ENCODE measurements at places on chromosomes 2 and 18.

DNA sequence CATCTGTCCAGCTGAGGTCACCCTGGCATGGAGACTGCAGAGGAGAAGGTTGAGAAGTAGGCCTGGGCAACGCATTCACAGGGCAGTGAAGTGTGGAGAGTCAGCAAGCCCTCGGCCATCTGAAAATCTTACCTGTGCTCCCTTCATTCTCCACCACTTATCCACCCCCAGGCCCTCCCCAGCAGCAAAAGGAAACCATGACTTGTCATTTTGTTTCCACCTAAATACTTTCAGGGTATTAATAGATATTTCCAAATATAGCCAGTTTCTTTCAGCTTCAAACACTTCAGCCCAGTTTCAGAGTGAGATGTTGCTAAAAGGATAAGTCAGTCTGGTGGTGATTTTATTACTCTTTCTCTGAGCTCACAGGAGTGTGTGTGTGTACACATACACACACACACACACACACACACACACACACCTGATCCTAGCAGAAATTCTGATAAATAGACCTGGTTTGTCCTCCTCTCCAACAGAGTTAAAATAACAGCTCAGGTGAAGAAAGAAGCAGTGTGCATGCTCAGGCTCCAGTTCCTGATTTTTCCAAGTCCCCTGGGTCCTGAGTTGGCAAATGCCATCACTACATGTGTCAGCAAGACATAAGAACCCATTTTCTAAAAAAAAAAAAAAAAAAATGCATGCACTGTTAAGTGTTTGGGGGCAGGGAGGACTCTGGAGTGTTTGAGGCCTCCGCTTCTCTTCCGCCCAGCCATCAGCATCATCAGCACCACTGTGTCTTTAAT is 82.8 kb downstream of the LOXHD1 start:
- DNase-seq: no peak

DNA sequence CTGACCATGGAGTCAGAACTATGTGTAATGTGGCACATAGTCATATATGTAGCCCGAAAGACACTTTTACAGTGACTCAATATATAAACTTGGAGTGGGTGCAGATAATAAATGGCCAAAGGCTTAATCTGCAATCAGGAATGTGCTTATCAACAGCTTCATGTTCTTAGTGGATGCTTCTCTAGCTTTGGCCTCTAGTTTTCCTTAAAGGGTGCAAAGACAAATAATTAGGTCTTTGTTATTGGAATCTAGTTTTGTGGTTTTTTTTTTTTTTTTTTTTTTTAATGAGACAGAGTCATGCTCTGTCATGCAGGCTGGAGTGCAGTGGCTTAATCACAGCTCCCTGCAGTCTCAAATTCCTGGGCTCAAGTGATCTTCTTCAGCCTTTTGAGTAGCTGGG is 625.6 kb downstream of the EPHA4 start:
- DNase-seq: no peak

DNA sequence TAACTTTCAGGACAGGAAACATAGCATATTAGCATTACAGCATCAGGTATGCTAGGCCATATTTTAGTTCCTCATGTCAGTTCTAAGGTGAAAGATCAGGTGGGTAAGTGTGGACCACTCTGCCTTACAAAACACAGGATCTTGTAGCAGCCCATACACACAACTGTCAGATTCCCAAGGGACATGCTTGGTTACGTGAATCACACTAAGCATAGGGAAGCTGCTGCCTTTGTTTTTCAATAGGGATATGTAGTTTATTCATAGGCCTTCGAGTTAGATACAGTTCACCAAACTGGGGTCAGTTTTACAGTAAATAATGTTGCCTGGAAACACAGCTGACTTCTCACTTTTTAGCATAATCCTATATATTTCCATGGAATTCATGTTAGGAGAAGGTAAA is 116.1 kb upstream of the OTX1 start:
- no peak for DNase-seq

- no peak for DNase-seq
Observed at GRCh38 chr2:188571543-188572303, 280.0 kb downstream of the GULP1 start.

DNA sequence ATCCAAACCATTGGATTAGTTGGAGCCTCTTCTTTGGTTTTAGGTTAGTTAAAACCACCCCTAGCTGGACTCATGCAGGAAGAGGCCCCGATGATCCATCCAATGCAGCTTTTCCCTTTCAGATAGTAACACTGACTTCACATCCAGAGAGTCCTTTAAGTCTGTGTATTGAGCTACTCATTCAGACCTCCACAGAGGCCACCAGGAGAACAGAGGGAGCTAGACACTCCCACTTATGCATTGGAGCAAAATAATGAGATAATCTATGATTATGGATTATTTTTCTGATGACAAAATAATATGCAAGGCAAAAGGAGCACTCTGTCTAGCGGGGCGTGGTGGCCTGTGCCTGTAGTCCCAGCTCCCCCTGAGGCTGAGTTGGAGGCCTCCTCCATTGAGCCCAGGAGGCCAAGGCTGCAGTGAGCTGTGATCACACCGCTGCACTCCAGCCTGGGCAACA is 1.6 kb upstream of the ROCK2 start:
- no peak for DNase-seq

DNA sequence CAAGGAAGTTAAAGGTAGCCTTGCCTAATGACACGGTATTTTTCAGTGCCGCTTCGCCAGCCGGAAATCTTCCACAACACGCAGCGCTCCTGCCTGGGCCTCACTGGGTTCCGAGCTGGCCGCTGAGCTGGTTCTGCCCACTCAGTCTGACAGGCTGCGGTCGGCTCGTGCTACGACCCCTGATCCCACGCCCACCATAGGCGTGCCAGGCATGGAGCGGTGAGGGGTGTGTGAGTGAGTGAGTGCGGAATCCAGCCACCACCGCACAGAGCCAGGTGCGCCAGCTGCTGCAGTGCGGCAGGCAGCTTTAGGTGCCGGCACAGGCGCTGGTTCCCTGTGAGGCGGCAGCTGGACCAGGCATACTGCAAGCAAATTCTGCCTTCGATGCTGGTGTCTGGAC is 407.9 kb downstream of the DCC start:
- DNase-seq: no peak

- DNase-seq: no peak
Observed at GRCh38 chr2:65620026-65620425, 187.6 kb upstream of the SPRED2 start.

DNA sequence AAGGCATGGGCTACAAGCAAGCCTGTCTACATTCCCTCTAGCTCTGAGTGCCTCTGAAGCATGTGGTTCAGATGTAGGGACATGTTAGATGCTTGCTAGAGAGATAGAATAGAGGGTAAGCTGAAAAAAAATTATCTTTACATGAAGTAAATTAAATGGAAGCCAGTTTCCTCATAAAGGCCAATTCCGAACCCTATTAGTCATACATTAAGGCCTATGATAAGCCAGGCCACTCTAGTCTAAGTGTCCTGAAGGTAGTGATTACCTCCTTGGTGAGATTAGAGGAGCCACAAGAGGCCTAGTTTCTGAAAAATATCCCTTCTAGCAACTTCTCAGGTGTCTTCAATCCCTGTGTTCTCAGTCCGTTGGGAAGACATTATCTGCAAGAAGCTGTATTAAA is 72.4 kb upstream of the NPAS2 start:
- no peak for DNase-seq

DNA sequence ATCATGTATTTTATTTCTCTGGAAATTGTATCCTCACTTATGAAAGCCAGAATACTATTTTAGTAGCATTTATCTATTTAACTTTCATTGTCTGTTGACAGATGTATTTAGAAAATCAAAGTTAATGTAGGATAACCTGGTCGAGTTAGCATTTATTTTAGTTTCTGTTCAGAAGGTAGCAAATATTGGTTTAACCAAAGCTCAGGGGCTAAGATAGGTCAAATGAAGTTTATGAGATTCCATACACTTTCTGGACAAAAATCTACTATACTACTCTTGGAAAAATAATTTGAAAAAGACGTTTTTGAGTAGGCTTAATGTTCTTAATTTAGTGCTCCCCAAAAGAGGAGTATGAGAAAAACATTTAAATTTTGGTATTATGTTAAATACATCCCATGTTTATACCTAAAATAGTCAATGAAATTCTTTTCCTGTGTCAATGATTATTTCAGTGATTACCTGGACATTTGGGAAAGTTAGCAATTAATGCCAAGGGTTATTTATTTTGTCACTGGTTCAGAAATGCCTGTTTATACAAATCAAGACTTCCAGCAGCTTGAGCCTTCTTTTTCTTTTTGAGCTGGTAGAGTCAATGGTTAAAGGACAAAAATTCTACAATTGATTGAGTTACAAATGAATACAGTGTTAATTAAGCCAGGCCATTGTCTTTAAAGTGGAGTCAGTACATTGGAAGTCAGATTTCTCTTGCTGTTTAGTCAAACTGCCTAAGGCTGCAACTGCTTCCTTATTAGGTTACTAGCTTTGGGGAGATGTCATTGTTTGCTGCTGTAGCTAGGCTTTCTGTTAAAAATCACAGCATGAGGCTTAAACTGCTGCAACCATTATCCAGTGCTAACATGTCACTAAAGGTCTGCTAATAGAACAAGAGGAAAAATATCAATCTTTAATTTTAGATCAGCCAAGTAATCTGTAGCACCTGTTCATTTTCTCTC is 182.3 kb downstream of the CAMKMT start:
- DNase-seq: no peak

- DNase-seq: no peak
Observed at GRCh38 chr2:183035298-183035953, 2.8 kb downstream of the NCKAP1 start.

GRCh38 chr2:54605836-54606235 is 117.6 kb upstream of the EML6 start:
- DNase-seq: no peak

DNA sequence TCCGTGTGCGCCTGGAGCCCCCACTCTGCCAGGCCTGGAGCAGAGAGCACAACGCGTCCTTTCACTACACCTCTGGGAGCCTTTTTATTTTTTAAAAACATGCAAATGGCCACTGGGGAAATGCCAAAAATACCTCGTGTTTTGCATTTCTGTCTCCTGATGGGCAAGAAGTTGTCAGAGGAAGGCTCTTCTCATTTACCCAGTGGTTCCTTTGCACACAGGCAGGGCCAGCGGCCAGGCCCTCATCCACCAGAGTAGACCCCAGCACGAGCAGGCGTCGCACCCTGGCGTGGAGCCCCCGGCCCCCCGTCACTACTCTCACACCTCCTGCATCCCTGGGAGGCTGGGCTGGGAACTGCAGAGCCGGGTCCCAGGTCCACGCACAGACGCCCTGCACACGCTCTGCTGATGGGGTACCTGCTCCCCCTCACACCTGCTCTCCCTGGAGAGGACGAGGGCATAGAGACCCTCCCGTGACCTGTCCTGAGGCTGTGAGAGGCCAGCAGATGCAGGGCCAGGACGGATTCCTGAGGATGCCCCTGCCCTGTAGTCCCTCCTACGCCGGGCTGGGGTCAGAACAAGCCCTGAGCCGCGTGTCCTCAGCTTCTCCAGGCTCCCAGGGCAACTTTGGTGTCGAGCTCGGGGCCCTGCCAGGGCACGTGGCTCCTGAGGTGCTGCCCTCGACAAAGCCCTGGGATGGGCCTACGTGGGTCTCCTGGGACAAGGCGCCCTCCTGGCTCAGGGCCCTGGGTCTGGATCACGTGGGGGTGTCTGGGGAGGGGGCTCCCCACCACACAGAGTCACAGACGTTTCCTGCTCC is 65.0 kb downstream of the NFATC1 start:
- no peak for DNase-seq

- no peak for DNase-seq
Observed at GRCh38 chr2:39290433-39290832, 46.7 kb upstream of the CDKL4 start.

- no peak for DNase-seq
Observed at GRCh38 chr2:119749477-119750012, 10.2 kb upstream of the PTPN4 start.

DNA sequence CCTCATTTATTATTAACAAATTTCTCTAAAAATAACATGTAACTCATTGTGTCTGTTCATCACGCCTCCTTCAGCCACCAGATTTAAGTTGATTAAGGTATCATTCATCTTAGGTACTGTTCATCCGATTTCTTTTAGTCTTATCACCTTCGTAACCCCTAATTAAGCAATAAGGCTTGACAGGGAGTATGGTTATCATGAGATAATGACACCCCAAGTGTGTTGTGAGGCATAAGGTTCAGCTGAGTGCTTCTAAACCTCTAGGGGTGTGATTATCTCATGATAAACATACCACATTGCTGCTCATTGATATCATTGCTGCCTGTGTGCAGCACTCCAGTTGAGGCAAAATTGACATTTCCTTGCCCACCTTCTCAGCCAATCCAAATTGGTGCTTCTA is 158.9 kb upstream of the BOD1L2 start:
- no peak for DNase-seq

- DNase-seq: no peak
Observed at GRCh38 chr2:187168720-187169713, 279.0 kb downstream of the CALCRL start.

- DNase-seq: no peak
Observed at GRCh38 chr18:42052122-42052708, 97.2 kb downstream of the PIK3C3 start.

DNA sequence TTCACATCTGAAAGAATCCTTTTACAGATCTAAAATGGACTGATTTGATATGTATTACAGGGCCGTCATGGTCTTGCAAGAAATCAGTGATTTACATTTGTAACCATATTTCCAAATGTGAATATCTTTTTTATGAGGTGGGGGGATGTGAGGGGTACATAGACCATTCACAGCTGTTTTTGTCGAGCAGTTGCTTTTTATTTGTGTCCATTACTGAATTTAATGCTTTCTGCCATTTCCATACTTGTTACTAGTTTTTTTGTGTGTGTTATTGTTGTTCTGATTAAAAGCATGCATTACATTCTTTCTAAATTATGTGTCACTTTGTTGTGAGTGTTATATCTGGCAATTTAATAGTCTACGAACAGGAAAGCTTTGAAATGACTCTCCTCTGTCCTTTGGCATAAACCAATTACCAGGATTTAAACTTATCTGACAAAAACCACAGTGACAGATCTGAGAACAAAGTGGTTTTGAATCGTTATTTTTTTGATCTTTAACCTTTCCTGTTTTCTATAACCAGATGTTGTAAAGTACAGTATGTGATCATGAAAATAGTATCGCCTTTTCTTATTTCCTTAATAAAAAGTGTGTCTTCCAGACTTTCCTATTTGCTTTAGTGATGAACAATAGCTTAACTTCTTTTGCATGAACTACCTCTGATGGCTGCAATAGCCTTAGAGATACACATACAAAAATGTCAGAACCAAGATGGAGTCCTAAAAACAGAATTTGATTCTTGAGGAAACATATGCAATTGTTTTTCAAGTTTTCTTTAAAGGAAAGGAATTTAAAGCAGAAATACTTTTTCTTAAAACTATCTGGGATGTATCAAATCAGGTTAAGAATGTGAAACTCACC is 354.2 kb upstream of the ACVR2A start:
- DNase-seq: no peak

GRCh38 chr2:125746321-125747164 is 909.4 kb upstream of the GYPC start:
- no peak for DNase-seq

DNA sequence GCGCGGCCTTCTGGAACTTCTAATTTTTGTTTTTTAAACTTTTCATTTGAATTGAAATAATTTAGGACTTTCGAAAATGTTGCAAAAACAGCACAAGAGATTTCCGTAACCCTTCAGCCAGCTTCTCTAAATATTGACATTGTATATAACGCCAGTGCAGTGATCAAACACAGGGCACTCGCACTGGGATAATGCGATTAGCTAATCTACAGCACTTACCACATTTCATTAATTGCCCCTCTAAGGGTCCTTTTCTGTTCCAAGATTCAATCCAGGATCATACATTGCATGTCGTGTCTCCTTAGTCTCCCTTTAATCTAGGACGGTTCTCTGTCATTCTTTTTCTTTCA is 343 bp upstream of the CD302 start:
- no peak for DNase-seq

GRCh38 chr2:43025709-43026295 is 200.6 kb downstream of the ZFP36L2 start:
- DNase-seq: no peak

Data from T-helper 17 cell (primary cell).